ENCODE measurements at places on chromosomes 6 and 20. TPM values are rescaled to one million over a fixed set of nuclear protein-coding genes. Genes with fewer than 3 reads are reported as not detected.

GRCh38 chr20:37226889-37227288 lies 34.7 kb downstream of the GHRH start:
- no peak for DNase-seq

Gene TCP11
- total RNA-seq, result not detected

DNA sequence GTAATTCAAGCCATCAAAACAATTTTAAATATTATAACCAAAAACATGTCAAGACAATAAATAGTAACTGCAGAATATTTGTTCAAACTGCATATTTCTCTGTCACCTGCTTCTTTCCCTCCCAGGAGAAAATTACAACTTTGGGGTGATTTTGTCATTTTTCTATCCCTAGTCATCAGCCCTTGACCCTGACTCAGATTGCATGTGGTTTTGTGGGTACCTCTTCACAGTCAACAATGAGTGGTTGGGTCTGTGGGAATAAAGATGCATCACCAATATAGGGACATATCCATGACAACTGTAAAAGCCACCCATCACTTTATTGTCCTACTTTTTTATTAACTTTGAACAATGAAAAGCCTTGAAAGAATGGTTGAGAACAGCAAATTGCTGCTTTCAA lies 7.3 kb downstream of the COL10A1 start:
- peak; percentile 58 for DNase-seq

- DNase-seq, result no peak
These were observed 361.0 kb downstream of the CD83 start for GRCh38 chr6:14478381-14479225.

DNA sequence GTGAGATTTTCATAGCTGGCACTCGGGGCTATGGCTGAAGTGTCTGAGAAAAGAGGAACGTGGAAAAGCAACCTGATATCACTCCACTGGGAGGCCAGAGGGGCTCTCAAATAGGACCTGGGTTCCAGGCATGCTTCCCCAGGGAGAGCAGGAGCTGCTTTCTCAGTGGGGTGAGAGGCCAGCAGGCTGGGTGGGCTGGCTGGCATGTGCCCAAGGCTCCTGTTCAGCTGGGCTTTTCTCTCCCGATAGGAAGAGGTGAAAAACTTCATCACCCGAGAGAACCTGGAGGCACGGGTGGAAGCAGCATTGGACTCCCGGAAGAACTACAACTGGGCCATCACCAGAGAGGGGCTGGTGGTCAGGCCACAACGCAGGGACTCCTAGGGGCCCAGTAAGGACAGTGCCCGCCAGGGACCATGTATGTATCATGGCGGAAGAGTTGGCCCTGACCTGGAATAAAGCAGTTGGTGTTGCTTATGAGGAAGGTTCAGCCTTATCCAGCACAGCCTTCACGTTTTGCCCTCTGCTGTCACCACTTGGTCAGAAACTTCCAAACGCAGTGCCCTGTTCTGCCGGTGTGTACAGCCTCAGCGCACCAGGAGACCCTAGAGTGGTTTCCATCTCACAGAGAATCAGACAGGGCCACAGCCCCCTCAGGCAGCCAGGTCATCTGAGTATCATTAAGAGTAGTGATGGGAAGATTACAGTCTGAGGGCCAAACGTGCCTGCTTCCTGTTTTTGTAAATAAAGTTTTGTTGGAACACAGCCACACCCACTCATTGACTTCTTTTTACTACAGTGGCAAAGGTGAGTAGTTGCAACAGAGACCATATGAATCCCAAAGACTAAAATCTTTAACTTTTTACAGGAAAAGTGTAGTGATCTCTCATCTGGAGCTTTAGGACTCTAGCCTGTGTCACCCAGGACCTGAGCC lies 1.9 kb downstream of the MRPS26 start:
- no peak for DNase-seq

- DNase-seq, result no peak
These were observed 19.2 kb upstream of the SCP2D1 start for GRCh38 chr20:18794428-18794787.

All from RPMI7951 (cell line).